ENCODE measurements at places on chromosomes 7 and 10.

DNA sequence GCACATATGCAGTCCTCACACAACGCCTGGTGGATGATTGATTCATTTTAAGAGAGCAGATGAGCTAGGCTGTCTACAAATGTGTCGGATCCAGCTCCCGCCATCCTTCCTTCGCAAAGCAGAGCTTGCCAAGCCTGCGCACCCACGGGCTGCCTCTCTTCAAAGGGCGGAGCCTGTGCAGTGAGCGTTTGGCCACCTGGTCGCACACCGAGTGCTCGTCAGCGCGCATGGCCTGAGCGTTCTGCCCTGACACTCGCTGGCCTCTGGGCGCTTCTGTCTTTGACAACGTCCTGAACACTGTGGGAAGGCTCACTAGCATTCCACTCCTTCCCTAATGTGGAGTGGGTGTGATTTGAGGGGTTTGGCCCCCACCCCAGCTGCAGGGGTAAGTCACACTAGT lies 47.1 kb upstream of the TMEM72 start:
- DNase-seq: no peak

- DNase-seq: no peak
Observed at GRCh38 chr7:48213226-48213625, 42.0 kb downstream of the ABCA13 start.

DNA sequence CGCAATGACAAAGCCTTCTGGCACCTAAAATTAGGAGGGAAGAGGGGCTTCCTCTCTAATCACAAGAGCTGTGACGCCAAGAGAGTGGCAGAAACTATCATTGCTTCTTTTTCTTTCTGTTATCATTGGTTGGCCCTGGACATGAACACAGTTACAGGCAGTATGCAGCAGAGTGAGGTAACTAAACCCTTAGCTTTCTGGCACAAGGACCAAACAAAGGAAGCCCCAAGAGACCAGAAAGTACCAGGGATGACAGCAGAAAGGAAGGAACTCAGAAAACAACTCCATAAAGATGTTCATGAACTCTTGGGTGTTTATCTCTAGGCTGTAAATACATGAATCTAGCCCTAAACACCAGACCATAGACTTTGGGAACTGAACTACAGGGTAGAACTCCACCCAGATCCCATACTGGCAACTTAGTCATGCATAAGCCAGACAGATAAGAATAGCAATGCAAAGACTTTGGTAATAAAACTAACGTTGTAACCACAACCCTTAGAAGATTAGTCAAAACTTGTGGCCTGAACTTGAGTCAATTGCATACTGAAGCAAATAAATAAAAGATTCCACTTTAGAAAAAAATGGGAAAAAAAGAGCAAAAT lies 195.7 kb upstream of the PTN start:
- DNase-seq: no peak

GRCh38 chr10:6195846-6196245 lies 6.9 kb upstream of the PFKFB3 start:
- DNase-seq: no peak

- DNase-seq: no peak
Observed at GRCh38 chr7:85630904-85631600, 444.2 kb upstream of the SEMA3D start.

- no peak for DNase-seq
Observed at GRCh38 chr10:60009710-60010383, 103.5 kb upstream of the CCDC6 start.

DNA sequence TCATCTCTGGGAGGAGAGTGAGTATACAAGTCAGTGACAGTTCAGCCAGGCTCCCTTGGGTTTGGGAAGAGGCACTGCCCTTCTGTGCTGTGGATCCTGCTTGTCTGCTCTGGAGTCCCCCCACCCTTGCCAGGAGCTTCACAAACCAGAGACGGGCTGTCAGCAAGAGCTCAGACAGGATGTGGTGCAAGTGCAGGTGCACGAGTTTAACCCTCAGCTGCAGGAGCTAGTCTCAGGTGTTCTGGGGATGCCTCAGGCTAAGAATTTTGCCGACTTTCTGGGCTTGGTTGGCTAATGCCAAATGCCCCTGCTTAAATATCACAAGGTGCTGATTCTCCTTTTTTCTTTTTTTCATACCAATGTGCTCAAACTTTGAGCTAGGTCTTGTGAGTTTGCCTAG lies 22.3 kb downstream of the ZNF783 start:
- DNase-seq: peak; percentile 17

DNA sequence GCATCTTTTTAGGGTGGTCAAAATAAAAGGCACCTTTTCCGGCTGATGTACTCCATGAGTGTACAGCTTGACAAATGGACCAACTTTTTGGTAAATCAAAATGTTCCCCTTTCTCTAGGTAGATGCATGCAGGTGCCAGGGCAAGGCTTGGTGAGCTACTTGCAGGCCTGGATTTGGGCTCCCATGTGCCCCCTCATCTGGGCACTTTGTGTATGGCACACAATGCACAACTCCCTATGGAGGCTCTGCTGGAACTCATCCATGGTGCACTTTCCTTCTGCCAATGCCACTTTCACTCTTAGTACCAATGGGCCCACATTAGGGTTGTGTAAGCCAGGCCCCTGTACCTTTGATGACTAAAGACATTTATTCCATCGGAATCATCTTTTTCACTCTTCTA lies 300.8 kb downstream of the SDHAF3 start:
- no peak for DNase-seq

- no peak for DNase-seq
Observed at GRCh38 chr7:129053938-129054437, 923 bp downstream of the TNPO3 start.

DNA sequence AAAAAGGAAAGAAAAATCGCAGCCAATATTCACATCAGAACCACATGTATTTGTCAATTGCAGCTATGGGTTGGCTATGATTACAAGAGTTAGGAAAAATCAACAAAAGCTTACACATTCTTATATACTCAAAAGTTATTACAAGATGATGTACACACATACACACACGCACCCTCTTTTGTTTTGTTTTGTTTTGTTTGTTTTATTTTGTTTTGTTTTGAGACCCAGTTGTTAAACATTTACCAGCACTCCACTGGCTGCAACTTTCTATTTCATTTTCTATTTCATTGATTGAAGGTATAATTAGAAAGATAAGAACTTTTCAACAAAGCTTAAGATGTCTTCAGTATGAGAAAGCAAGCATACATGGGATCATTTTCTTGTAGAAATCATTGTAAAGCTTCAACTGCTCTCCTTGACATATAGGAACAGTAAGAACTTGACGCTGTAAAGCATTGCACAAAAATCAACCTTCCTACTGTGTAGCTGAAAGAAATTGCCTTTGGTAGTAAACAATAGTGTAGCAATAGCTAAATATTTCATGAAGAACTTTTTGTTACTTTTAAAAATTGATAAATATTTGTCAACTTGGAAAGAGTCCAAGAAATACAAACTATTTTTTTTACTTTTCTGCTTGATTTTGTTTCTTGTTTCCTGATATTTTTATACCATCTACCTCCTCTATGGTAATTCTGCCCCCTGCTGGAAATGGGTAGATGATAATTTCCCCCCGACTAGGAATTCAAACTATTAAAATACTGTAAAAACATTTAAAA lies 205.9 kb downstream of the MBL2 start:
- no peak for DNase-seq

- DNase-seq: no peak
Observed at GRCh38 chr7:121545418-121545817, 149.3 kb upstream of the FAM3C start.

GRCh38 chr7:17462131-17462631 lies 163.7 kb downstream of the AHR start:
- DNase-seq: no peak

DNA sequence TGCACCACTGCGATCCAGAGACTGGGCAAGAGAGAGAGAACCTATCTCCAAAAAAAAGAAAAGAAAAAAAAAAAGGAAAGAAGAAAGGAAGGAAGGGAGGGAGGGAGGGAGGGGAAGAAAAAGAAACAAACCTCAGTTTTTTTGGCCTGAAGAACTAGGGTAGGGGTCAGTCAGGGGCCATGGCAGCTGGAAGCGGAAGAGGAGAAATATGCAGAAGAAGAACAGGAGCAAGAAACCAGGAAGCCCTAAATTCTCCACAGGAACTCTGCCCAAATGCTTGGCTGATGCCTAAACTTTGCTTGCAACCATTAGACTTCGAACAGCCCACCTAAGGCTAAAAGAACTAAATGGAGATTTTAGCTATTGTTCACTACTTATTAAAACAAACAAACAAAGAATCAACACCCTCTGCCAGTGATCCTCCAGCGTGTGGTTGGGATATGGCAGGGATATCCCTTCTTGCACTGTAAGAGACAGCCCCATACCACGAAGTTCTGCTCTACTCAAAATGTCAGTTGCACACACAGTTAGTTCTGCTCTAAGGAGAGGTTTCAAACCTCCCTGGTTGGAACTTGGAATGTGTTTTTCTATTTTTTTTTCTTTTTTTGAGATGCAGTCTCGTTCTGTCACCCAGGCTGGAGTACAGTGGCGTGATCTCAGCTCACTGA lies 139.5 kb downstream of the FAM107B start:
- DNase-seq: no peak

DNA sequence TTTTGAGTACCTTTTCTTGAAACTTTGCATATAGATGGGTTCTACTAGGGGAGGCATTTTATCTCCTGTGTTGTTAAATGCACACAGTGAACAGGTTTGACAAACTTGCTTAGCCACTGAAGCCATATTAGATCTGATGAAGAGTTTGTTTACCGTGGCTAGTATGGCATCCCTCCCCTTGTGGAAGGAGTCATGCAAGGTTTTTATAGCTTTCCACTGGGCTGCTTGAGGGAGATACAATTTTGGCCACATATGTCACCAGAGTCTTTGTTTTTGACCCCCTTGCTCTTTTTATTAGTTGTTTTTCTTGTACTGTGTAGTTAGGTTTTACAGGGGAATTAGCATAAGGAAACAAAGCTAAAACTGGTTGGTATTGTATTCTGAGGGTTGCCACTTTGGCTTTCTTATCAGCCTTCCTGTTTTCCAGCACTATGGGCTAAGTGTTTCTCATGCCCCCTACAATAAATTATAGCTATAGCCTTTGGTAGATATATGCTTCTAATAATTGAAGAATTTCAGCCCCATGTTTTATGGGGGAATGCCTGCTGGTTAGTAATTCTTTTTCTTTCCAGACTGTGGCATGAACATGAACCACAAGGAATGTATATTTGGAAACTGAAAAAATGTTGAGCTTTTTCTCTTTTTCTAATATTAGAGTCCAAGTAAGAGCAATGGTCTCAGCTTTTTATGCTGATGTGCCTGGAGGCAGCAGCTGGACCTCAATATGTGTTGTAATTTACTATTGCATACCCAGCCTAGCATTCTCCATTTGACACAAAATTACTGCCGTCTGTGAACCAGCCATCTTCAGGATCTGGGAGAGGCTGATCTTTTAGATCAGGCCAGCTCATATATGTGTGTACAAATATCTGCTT lies 18.4 kb upstream of the STEAP2 start:
- DNase-seq: no peak

- no peak for DNase-seq
Observed at GRCh38 chr7:18128846-18129245, 101.2 kb upstream of the PRPS1L1 start.

DNA sequence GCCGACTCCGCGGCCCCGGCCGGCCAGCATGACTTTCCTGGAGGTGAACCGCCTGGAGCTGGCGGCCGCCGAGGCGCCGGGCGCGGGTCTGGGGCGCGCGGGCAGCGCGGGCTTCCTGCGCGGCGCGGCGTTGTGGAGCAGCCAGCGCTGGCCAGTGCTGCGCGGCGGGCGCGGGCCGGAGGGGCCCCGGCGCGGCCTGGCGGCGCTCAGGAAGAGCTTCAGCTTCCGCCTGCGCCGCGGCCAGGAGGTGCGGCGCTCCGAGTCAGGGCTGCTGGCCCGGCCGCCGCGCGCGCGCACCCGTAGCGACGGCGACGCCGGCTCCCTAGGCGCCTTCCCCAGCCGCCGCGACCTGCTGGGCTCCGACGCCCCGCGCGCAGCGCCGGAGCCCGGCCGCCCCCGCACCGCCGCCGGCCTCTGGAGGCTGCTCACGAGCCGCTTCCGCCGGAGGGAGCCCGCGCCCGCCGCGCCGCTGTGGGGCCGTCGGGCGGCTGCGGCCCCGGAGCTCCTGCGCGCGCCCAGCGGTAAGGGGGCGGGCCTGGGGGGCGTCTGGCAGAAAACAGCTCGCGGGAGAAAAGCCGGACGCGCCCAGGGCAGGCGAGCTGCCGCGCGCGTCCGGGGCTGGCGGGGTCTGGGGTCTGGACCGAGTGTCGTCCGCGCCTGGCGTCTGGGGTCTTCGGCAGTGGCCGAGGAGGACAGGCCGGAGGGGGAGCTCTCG lies 29.0 kb downstream of the AGAP3 start:
- DNase-seq: no peak

- DNase-seq: no peak
Observed at GRCh38 chr10:50438049-50438936, 185.5 kb downstream of the SGMS1 start.

- DNase-seq: no peak
Observed at GRCh38 chr7:107998660-107999480, 4.1 kb downstream of the LAMB1 start.

- DNase-seq: no peak
Observed at GRCh38 chr10:124288486-124288885, 130.2 kb downstream of the OAT start.

GRCh38 chr7:36245684-36246299 lies 92.7 kb downstream of the EEPD1 start:
- no peak for DNase-seq

GRCh38 chr7:22758576-22758975 lies 31.6 kb downstream of the IL6 start:
- no peak for DNase-seq

GRCh38 chr10:22368981-22369380 lies 23.7 kb downstream of the SPAG6 start:
- no peak for DNase-seq

- DNase-seq: no peak
Observed at GRCh38 chr7:102261451-102261850, 25.2 kb upstream of the SH2B2 start.

DNA sequence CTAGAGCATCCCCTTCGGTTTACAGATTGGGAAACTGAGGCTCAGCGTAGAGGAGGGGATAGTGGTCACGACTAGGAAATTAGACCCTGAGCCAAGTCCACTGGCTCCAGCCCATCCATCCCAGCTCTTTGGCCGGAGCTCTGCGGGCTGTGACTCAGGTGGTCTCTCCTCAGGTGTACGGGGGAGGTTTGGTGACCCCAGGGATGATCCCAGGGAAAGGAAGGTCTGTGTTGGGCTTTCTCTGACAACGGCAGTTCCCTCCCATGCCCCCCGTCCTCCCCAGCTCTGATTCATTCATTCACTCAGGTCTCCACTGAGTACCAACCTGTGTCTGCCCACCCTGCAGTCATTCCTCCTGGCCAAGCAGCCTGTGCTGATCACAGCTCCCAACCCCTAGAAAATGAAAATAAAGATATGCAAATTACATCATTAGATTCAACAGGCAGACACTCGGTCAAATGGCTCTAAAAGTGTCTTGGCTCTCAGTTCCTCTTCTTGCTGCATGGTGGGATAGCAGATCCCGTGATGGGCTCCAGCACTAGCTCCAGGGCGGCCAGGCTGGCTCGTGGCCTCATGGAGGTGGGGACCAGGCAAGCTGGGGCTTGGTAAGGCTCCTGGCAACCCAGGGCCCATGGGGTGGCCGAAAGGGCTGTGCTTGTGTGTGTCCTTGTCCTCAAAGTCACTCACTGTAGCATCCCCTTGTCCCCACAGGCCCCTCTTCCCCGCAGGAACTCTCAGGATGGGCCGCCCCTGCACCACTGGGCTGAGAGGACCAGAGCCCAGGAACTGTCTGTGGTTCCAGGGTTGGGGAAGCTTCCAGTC lies 37.8 kb downstream of the CLRN3 start:
- DNase-seq: no peak
